Epithelial cell of prostate (primary cell): ENCODE measurements at places on chromosomes 3 and 15.
A peak's percentile ranks its signal among the peaks of the same experiment; 100 is the strongest.

DNA sequence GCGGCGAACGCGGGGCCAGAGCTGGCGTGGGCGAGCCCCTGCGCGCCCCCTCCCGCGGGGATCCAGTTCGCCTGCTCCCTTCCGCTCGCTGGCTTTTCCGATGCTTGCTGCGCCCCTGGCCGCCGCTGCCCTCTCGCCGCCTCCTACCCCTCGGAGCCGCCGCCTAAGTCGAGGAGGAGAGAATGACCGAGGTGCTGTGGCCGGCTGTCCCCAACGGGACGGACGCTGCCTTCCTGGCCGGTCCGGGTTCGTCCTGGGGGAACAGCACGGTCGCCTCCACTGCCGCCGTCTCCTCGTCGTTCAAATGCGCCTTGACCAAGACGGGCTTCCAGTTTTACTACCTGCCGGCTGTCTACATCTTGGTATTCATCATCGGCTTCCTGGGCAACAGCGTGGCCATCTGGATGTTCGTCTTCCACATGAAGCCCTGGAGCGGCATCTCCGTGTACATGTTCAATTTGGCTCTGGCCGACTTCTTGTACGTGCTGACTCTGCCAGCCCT is 721 bp downstream of the P2RY1 start:
- no peak for DNase-seq

DNA sequence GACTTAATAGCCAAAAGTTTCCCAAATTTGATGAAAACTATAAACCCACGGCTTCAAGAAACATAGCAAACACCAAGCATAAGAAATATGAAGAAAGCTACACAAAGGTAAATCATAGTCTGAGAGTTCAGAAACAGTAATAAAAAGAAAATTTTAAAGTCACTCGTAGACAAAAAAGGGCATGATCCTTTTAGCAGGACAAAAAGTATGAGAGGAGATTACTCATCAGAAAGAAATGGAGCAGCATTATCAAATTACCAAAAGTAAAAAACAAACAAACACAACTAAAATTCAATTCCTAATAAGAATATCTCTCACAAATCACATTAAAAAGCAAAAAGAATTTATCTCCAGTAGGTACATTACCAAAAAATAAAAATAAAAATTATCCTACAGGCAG is 279.4 kb upstream of the UBE2E2 start:
- DNase-seq: no peak

DNA sequence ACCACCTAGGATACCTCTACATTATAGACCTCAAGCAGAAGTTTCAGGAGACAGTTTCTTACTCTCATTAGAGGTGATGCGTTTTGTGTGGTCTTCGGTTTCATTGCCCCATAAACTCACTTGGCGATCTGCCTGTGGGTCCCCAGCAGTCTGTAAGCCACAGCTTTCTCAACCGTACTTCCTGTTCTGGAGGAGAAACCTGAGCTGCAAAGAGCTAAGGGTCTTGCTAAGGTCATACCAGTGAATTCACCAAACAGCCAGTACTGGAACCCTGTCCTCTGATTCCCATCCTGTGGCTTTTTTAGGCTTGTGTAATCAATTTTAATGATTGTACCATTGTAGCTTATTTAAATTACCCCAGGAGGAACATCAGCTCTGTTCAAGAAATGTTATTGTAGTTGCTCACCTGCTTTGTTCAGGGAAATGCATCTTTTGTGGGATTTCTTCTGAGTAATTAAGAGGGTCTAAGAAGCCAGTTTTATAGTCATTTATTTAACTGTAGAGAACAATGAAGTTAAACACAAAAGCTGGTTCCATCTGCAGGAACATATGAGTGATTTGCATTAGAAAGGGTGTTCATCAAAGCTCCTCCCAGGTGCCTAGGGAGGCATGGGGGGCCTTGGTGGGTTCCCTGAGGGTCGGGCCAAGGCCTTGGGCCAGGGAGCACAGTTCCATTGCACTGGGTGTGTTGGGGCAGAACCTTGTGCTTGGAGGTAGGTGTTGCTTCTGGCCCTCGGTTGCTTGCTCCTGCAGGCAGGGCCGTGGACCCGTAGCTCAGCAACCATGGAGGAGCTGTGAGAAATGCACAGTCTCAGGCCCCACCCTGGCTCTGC is 69.6 kb downstream of the APBA2 start:
- DNase-seq: no peak

DNA sequence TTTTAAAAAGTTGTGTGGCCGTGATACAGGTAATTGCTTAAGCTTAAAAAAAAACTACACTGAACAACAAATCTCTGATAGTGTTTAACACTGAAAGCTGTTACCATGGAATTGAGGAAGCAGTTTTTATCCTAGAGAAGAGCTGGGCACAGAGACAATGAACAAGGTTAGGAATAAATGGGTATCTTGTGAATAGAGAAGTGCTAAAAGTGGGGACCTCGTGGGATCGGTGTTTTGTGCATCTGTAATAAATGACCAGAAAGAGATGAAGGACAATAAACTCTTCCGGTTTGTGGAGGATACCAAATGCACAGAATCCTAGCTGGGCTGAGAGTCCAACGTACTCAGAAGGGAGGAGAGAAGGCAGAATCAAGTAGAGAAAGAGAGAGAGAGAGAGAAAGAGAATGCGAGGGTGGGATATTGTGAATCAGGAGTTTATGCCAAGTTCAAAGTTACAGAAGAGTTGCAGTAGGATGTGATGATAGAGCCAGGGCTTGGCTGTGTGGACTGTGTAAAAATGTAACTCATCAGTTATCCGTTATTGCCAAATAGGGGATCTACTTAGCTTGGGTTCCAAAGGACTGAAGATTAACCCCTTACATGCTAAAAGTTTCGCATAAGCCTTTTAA is 148.9 kb downstream of the IL20RB start:
- no peak for DNase-seq

- DNase-seq: no peak
Observed at GRCh38 chr15:89640245-89640644, 15.0 kb downstream of the KIF7 start.

DNA sequence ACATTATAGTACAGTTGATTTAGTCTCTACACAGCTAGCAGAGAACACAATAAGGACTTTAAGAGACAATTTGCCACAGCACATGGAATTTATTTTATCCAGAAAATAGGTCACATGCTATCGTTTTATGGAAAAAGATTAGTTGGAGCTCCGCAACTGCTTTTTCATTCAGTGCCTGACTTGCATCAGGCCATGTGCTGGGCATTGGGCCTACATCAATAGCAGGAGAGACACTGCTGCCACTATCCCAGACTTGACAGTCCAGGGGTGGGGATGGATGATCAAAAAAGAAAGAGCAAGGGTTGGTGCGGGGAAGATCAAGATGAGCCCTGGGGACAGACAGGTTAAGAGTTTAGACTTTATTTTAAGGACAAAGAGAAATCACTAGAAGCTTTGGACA is 75.2 kb upstream of the C3orf80 start:
- DNase-seq: no peak

DNA sequence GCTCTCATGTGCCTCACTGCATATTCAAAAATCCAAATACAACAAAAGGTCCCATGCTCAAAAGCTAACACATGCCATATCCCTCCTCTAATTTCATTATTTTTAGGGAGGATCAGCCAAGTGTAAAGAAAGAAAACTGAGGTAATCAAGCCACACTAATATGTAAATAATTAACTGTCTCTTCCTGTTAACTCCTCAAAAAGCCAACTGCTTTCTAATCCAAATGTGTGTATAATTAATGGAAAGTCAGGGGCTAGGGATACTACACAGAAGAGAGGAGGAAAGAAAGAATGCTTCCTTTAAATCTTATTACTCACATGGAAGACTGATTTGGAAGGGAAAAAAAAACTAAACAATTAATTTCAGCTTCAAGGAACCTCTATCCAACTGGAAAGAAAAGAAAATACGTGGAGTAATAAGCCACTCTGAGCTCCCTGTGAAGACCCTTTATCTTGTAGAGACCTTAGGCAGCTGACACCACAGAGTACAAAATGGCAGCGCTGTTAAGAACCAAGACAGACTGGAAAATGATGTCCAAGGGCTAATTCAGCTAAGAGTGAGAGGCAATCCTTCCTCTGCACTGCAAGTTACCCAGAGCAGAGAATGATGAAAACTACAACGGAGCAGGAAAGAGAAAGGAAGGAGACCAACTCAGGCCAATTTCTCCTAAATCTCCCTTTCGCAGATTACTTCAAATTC is 56.8 kb downstream of the ZNF148 start:
- DNase-seq: no peak

DNA sequence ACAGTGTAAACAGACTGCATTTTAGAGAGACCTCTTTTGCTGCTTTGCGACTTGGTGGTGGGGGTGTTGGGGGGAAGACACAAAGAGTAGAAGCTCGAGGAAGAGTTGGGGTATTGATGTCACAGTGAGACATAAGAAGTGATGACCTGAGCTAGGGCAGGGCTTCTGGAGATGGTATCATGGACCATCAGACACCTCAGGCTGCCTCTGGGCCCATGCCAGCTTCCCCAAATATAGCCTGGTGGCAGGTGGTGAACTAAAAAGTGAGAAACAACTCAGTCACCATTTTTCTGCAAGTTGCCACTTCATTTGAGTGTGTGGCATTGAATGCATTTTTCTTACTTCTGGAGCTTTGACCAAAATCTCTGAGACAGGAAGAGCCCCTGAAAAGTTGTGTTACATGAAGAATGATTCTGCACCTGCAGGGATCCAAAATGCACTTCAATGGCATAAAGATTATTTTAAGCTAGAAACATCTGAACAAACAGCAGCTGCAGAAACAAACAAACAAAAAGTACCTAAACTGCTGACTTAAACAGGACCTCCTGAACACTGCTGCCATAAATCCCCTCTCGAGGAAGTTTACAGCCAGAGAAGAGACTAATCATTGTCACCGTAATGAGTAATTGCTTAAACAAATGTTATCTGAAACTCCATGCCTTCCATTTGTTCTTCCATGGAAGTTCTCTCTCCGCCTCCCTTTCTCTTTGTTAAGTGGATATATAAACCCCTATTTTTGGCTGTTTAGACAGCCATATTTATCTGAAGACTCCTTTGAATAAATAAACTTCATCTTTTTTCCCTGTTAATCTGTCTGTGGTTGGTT is 15.2 kb upstream of the XIRP1 start:
- no peak for DNase-seq

- DNase-seq: no peak
Observed at GRCh38 chr3:62318365-62318751, 55.0 kb downstream of the FEZF2 start.

DNA sequence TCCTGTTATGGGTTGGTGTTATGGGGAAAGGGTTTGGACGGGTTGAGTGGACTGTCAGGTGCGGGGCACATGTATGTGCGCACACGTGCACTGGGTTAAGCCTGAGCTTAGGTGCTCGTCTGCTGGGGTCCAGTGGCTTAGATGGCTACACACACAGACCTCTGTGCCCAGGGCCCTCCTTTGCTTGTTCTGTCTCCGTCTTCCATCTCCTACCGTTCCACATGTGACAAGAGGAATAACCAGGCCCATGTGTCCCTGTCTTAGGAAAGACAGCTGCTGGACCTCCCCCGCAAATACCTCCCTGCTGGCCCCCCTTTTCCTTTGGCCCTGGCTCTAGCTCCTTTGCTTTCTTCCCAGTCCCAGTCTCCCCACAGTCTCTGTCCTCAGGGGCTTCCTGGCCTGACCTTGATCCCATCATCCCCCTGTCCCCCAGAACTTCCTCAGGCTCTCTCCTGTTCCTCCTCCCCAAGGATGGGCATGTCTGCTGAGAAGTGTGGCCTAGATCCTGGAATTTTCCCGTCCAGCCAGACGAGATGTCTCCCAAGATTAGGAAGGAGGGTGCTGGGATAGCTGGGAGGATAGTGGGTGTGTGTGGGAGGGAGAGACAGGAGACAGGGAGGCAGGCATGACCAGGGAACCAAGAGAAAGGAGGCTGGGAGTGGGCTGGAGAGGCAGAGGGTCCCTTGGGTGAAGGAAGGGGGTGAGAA is 797 bp upstream of the THPO start:
- DNase-seq: no peak

DNA sequence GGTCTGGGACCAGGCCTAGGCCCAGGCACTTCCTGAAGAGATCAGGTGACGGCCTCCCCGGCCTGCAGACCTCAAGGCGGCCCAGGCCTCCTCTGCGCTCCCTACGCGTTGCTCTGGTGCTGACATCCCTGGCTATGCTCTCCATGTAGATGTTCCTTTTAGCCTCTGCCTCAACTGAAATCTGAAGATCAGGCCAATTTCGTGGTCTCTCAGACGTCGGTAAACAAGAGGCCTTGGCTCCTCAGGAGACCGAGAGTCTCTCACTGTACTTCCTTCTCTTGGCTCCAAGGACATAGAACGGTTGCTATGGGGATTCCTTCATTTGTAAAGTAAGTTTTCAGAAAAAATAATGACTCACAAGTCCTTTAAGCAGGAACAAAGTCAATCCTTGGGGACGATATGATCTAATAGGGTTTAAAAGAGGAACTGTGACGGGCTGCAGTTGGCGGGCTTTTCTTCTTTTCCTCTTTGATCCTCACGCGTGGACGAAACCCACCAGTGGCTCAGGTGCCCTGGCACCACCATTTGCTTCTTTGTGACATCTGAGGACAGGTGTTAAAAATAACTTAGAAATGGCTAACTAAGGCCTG is 55.6 kb upstream of the CGNL1 start:
- DNase-seq: no peak

GRCh38 chr3:134486577-134487041 is 752 bp downstream of the CEP63 start:
- no peak for DNase-seq

GRCh38 chr3:174529298-174529697 is 329.8 kb upstream of the NAALADL2 start:
- DNase-seq: no peak

- DNase-seq: peak; percentile 20
Observed at GRCh38 chr3:189726277-189726676, 95.1 kb downstream of the TP63 start.
